Body of pancreas (tissue), 4 donors: ENCODE measurements at places on chromosomes 3 and 15. TPM values are rescaled to one million over a fixed set of nuclear protein-coding genes. Genes with fewer than 3 reads are reported as not detected.

CACNA1D gene
- total RNA-seq = 20.4 TPM

ZDHHC23 gene
- 5.6 TPM for total RNA-seq

DNA sequence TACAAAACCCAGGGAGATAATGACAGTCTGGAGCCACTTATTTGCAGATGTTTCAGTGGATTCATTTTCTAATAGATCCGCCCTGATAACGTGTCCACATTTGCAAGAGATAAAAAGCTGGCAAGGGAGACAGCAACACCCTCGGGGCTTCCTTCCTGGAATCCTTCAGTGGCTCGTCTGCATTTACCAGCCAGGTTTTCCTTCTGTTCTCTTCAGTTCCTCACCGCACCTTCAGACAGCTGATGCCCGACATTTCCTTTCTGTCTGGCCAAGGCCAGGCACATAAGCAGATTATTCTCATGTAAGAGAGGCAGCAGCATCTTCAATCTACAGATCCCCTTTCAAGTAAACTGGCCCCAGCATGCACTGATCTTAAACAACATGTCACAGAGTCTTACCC lies 56.2 kb upstream of the SPATA12 start:
- no peaks in the 10 kb centered on the region for H3K36me3 ChIP-seq
- no peaks in the 10 kb centered on the region for H3K27me3 ChIP-seq
- H3K27ac ChIP-seq = no peak overlapping the region
- peaks cover 37% of the 10 kb centered on the region for H3K4me1 ChIP-seq
- DNase-seq = no peak

DNA sequence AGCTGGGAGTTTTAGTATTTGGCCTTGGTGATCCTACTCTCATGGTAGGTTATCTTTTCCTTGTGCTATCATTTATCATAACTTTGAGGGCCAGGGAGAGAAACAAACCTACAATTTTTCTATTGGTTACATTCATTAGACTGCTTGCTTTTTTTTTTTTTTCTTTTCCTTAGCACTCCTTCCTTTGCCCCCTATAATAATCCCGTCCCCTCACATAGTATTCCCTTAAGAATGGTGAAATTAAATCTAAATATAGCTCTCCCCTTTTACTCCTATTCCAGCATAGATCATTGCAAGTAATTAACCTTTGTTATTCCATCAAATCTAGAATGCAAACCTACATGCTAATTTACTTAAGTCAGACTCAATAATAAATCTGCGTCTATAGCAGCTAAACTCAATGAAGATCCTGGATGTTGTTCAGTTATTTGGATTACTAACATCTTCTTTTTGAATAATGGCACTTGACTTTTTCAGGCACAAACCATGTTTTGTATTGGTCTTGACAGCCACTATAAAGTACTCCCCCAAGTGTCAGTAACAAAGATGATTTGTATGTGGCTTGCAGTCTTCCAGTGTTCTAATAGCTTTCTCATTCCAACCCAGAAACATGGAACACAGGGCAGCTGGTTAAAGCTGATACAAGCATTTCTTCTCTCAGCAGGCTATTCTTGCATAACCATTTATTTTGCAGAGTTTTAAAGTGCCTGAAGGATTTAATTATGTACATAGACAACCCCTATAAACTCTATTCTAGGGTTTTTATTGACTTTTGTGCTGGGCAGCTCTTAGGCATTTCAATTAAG lies 420.6 kb downstream of the MECOM start:
- H3K4me3 ChIP-seq = no peak overlapping the region
- H3K36me3 ChIP-seq = no peaks in the 10 kb centered on the region
- peaks cover 31% of the 10 kb centered on the region for H3K4me1 ChIP-seq
- H3K27me3 ChIP-seq = no peaks in the 10 kb centered on the region

GRCh38 chr3:114942773-114943172 lies 204.3 kb downstream of the ZBTB20 start:
- H3K27ac ChIP-seq = no peak overlapping the region
- no peaks in the 10 kb centered on the region for H3K27me3 ChIP-seq
- no peaks in the 10 kb centered on the region for H3K36me3 ChIP-seq
- DNase-seq = no peak
- H3K4me1 ChIP-seq = peaks cover 15% of the 10 kb centered on the region
